ENCODE measurements at places on chromosomes 11 and 22. TPM values are rescaled to one million over a fixed set of nuclear protein-coding genes. Genes with fewer than 3 reads are reported as not detected.

The MIEF1 gene
- 15.0 TPM for total RNA-seq

The OR52B2 gene
- not detected for total RNA-seq

The WBP2NL gene
- total RNA-seq: 0.23 TPM

The TIMP3 gene
- 62.1 TPM for total RNA-seq

The CXCR5 gene
- total RNA-seq: not detected

The MYOD1 gene
- total RNA-seq: not detected

The OR10D3 gene
- not detected for total RNA-seq
